ENCODE measurements at places on chromosomes 12 and 14. TPM values are rescaled to one million over a fixed set of nuclear protein-coding genes. Genes with fewer than 3 reads are reported as not detected.
A peak's percentile ranks its signal among the peaks of the same experiment; 100 is the strongest.

DAO gene
- total RNA-seq: not detected

GRCh38 chr14:97107080-97107479, 309.9 kb downstream of the VRK1 start:
- DNase-seq: peak; percentile 92

DNA sequence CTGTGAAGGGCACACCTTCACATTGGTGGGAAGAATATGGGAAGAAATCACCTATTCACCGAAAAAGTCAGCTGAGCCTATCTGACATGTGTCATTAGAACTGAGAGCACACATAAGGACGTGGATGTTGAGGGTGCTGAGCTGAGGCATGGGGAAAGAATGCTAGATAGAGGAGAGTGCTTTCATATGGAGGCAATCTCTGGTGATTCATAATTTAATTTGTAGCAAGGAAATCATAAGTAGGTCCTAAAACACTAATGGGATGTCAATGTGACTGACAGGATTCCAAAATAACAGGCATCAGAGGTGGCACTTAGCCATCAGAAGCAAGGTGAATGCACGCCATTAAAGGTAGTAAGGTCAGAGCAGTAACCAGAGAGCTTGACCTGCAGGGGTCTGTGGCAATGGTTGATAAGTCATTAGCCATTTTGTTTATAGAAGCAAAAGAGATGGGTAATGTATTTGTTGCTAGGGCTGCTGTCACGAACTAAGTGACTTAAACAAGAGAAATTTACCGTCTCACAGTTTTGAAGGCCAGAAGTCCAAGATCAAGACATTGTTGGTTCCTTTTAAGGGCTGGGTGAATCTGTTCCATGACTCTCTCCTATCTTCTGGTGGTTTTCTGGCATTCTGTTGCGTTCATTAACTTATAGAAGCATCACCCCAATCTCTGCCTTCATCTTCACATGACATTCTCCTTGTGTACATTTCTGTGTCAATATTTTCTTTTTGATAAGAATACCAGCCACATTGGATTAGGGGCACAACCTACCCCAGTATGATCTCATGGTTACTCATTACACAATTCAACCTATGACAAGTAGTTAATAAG, 69.3 kb downstream of the ANKS1B start:
- peak; percentile 81 for DNase-seq

GRCh38 chr12:105769486-105769885, 369.3 kb downstream of the NUAK1 start:
- DNase-seq: no peak

DNA sequence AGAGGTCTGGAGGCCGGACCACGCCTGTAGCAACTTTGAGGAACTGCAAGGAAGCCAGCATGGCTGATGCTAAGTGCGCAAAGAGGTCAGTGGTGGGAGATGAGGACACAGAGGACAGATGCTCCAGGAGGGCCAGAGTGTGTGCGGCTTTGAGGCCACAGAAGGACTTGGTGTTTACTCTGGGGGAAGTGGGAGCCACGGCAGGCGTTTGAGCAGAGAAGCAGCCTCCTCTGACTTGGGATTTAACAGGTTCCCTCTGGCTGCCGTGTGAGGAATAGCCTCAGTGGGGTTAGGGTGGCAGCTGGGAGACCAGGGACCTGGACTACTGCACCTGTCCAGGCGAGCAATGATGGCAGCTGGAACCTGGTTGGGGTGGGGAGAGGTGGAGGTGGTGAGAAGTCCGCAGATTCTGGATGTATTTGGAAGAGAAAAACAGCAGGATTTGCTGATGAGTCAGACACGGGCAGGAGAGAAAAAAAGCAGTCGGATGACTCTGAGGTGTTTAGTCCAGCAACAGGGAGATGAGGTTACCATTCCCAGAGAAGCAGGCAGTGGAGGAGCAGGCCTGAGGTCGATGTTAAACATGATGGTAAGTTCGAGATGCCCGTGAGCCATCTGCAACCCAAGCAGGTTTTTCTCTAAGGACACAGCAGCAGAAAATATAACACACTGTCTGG, 143.5 kb downstream of the SCARB1 start:
- DNase-seq: peak; percentile 86

DNA sequence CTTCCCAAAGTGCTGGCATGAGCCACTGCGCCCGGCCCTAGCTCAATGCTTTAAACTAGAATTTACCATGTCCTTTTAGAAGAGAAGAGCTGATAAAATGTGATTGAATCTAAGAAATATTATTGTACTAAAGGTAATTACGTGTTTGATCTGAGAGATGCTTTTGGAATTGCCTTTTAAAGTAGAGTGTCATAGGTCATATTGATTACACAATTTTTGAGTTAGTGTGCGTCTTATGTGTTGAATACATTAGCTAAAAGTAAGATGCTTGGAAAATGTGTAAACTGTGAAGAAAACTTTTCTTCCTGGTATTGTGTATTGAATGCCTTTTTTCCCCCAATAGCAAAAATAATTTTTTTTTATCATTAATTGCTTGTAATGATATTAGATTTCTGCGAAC, 41.7 kb downstream of the MIA2 start:
- DNase-seq: no peak

GRCh38 chr14:45705940-45706534, 453.0 kb upstream of the MIS18BP1 start:
- no peak for DNase-seq
